ENCODE measurements at places on chromosomes 2 and 18. TPM values are rescaled to one million over a fixed set of nuclear protein-coding genes. Genes with fewer than 3 reads are reported as not detected.
A peak's percentile ranks its signal among the peaks of the same experiment; 100 is the strongest.

DNA sequence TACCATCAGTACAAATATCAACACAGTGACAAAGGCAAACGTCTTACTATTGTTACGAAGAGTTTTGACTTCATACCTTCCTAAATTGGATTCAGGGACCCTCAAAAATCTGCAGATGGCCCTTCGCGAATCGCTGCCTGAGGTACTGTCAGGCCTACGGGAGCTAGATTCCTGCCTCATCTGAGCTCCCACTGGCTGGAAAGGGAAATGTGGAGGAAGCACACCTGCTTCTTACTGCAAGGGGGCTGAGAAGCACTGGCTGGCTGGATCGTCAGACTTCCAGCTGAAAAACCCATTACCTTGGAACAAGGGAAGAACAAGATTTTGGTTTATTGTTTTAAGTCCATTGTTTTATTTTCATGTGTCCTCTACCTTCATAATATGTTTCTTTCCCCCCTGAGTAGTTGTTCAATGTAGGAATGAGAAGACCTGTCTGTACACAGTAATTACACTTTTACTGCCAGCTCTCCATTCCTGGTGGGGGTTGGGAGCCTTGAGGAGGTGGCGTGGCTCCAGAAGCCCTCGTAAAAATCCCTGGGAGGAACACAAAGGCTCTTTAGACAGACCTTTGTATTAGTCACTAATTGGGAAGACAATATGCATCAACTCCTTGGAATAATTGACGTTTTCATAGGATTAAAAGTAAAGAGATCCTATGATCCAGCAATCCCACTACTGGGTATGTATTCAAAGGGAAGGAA is 124.1 kb upstream of the NOSTRIN start:
- DNase-seq, result no peak

GRP gene
- total RNA-seq, result not detected

SAP130 gene
- total RNA-seq, result 48.3 TPM

DNA sequence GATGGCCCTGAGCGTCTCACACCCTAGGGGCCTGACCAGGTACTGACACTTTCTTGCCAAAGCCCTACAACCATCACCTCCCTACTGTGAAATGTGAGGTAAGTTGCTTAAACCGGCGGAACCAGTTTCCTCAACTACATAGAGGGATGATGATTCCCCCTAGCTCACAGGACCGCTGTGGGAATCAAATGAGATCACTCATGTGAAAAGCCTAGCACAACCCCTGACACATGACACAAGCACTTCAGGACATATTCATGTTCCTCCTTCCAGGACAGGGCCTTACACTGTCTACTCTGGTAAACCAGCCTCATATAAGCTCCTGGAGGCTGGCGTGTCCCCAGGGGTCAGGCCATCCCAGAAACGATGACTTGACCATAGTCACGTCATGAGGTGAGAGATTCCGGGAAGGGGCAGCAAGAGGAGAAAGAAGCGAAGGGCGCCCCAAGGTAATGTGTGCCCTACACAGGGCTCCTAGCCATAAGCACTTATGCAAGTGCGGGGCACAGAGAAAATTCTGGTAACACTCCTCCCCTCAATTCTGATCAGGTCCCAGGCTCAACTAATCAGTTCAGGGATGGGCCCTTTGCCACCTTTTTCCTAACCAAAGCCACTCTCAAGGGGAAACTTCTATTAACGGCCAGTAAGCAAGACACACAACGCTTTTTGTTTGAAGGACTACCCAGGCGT is 49.5 kb downstream of the C2orf42 start:
- DNase-seq, result peak; percentile 95

DNA sequence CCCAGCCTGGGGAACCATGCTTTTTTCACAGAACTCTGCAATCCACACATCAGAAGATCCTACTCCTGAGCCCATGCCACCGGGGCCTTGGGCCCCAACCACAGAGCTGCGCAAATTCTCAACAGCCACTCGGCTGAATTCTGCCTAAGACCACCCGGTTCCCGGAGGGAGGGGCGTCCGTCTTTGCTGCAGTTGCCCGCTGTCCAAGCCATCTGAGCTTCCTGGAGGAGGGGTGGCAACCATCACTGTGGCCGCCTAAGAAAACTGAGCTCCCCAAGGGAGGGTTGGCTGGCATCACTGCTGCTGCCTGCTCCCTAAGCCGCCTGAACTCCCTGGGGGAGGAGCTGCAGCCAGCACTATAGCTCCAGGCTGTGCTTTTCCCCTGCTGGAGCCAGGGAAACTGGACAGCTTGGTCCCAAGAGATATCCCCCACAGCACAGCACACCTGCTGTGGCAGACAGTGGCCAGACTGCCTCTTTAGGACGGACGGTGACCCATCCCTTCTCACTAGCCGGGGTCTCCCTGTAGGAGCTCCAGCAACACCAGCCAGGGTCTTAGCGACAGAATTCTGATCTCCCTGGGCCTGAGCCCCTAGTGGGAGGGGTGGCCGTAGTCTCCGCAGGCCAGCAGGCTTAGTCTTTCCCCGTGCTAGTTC is 1411.6 kb upstream of the CDH2 start:
- DNase-seq, result no peak

DNA sequence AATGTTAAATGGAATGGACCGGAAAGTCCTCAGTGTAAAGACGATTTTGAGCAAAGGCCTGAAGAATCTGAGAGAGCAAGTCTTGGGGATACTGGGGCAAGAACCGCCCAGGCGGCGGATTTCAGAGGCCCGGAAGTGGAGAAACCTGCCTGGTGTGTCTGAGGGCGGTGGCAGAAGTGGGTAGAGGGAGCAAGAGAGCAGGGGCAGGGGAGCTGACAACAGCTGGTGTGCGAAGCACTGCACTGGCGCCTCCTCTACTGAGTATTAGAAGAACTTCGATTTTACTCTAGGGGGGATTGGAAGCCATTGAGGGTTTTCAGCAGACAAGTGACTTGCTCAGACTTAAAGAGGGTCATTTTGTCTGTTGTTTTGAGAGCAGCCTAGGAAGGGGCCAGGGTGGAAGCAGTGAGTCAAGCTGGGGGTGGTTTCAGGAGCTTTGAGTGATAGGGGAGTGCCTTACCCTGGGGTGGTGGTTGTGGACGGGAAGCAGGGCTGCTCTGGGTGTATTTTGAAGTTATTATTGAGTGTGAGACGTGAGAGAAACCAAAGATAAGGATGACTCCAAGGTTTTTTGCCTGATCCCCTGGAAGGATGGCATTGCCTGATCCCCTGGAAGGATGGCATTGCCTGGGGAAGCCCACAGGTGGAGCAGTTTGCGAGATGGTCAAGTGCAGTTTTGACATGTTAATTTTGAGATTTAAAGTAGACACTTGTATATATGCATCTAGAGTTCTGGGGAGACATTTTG is 52.5 kb downstream of the ZNF236 start:
- DNase-seq, result peak; percentile 58

GRCh38 chr2:168742258-168742932 is 60.0 kb upstream of the NOSTRIN start:
- no peak for DNase-seq

DNA sequence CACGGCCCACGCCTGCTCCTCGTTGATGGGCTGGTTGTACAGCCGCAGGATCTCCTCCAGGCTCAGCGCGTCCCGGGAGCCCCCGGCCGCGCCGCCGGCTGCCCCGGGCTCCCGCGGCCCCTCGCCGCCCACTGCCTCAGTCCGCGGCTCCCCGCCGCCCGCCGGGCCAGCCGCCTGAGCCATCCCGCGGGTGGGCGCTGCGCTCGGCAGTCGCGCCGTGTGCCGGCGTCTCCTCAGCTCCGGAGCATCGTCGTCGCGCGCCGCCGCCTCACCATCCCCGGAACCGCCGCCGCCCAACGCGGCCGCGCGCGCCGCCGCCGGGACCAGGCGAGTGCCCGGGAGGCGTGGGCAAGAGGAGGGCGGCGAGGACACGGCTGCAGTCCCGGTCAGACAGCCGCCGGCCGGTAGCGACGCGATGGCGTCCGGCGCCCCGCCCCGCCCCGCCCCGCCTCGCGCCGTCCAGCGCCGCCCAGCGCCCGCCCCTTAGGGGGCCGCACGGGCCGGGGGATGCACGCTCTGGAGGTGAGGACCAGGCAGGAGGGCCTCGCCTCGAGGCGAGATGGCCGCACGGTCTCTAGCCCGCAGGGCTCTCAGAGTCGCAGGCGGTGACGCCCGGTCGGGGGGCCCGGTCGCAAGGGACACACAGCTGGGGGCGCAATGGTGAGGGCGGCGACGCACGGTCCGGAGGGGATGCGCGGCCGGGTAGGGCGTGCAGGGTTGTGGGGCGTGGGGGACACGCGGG is at the start of gene SPIRE1:
SPIRE1 (minus strand) TSS at position 424 of the 742 bp plus-strand sequence; CDS start at position 183, 241 bp downstream.
- DNase-seq, result peak; percentile 69

GRCh38 chr2:100757621-100758394 is 62.1 kb upstream of the NPAS2 start:
- DNase-seq, result no peak

GRCh38 chr2:240425236-240425615 is 10.2 kb upstream of the GPC1 start:
- no peak for DNase-seq

GRCh38 chr18:1884623-1885022 is 686.7 kb downstream of the METTL4 start:
- no peak for DNase-seq

Data from H9 (cell line).